Bone marrow (tissue), 2 donors: ENCODE measurements at places on chromosomes 12 and 14.
A peak's percentile ranks its signal among the peaks of the same experiment; 100 is the strongest.

DNA sequence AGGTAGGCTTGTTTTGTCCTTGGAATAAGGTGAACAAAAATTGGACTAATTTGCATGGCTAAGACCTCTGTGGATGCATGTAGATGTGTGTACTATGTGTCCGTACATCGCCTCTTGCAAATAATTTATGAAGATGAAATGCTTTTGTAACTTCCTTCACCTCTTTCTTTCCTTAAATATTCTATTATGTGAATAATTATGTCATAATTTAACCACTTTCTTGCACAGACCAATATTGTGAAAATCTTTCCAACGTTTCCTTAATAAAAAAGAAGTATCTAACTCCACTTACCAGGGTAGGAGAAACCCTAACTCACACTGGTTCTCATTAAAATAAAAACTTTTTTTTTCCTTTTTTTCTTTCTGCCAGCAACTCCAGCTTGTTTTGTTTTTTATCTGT, 4.0 kb downstream of the NANOG start:
- no peak for DNase-seq

DNA sequence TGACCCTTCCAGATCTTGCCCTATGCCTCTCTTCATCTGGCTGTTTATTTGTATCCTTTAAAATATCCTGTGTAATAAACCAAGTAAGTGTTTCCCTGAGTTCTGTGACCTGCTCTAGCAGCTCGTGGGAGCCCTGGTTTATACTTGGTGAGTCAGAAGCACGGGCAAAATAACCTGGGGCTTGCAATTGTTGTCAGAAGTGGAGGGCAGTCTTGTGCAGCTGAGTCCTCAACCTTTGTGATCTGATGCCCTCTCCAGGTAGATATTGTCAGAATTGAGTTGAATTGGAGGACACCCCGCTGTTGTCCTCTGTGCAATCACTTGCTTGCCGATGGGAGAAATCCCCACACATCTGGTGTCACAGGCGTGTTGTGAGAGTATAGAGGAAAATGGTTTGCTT, 62.5 kb upstream of the PRICKLE1 start:
- no peak for DNase-seq

- no peak for DNase-seq
Measured at GRCh38 chr12:51714666-51715065, 123.6 kb downstream of the SCN8A start.

DNA sequence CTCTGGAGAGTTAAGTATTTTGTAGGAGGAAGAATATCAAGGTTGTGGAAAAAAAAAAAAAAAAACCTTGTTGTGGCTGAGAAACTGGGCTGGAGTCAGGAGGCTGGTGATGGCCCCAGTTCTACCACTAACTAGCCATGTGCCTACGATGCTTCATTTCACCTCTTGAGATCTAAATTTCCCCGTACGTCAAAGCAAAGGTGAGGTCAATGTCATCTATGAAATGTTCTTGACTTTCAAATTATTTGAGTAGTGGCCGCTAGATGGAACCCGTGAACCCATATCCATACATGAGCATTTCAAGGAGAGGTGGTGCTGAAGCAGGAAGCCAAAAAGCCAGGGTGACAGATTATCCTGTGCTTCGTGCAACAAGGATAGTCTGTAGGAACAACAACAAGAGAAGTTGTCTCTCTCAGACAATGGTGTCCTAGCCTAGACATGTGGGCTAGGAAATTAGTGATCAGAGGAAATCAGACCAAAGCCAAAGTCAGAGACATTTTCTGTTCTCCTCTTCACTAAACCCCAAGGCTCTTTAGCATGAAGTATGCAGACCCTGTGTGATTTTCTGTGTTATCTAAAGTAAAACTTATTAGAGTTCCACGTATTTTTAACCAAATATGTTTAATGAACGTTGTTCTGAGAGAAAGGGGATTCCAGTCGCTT, 95.5 kb upstream of the ETV6 start:
- no peak for DNase-seq

GRCh38 chr12:109222496-109222895, 86.6 kb downstream of the FOXN4 start:
- DNase-seq = no peak

DNA sequence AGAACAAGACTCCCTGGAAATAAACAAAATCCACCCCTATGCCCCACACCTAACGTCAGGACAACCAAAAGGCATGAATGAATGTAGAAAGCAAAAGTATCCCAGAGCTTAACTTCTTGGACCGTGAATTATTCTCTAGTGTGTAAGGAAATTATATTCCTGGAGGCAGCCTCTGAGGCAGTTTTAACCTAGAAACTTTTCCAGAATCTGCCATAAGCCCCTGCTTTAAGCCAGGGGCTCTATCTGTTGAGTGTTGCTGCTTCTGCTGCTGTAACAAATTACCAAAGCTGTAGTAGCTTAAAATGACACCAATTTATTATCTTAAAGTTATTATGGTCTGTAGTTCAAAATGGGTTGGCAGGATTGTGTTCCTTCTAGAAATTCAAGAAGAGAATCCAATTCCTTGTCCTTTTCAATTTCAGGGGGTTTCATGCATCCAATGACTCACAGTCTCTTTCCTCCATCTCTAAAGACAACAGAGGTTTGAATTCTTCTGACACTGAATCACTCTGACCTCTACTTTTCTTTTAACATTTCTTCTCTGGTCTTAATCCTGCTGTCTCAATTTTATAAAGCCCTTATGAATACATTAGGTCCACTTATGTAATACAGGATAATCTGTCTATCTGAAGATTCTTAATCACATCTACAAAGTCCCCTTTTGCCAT, 242.7 kb downstream of the ATXN7L3B start:
- DNase-seq = no peak

DNA sequence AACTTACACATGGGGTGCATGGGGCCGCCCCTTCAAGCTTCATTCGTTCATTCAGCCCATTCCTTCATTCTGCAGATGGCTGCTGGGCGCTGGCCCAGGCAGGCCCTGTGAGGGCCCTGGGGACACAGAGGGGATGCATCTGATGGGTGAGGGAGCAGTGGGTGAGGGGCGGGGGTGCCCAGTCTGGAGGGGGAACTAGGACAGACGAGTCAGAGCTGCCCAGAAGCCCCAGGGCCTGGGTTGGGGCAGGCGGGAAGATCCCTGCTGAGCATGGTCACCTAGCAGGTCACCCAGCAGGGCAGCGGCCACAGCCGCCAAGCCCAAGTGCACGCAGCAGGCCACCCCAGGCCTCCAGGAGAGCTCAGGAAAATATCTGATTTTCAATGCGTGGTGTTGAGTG, 14.1 kb downstream of the TRMT61A start:
- DNase-seq = no peak

DNA sequence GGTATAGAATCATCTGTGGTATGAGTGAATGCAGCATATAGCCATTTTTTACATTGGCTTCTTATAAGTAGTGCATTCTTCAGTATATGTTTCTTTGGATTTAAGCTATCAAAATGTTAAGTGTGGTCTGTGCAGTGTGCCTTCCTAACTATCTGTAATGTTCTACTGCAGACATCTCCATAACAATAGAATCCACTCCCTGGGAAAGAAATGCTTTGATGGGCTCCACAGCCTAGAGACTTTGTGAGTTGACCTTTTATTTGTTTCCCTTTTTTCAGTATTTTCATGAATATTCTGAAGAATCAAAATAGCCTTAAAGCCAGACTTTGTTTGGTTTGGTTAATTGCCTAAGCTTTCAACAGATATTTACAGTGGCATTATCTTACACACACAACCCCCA, 107.2 kb downstream of the ZFC3H1 start:
- DNase-seq = no peak

DNA sequence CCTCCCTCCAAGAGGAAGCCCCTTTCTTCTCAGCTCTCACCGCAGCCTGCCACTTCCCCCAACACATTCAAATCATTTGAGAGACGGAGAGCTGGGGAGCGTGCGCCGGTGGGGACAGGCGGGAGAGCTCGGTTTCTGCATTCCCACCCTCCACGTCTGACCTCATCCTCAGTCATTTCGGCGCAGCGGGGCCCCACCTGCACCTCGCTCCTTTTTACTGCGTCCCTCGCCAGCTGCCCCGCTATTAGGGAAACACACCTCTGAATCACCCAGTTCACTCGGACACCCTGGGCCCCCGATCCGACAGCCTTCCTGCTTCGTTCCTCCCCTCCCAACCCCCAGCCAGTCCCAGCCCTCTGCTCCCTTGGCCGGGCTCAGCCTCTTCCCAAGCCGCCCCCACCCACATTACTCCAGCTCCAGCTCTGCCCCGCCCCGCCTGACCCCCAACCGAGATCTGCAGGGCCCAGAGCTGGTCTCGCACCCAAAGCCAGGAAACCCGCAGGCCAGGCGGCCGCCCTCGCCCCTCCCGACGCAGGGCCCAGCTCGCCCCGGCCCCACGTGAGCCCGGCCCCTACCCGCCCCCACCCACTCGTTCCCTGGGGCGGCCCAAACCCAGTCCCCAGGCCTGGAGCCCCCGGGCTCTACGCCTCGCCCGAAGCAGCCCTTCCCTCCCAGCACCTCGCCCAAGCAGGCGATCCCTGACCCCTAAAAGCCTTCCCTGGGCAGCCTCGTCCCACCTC, 783 bp downstream of the CORO1C start:
- DNase-seq = peak; percentile 75
